GOT3 (cell line): ENCODE measurements at places on chromosomes 4 and X.

DNA sequence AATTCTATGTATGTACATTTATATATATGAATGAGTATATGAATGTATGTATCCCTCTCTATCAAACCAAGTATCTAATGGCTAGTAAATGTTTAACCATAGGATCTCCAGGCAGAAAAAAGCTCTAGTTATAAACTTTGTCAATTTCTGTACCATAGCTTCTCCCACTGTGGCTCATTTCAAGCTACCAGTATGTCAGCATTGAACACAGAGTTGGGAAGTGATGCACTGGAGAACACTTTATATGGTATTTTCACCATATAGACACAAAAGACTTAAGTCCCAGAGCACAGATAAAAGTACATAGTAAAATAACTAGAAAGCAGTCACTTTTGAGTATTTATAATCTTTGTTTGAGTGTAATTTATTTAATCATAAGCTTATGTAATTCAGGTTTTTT lies 53.9 kb upstream of the ATP8A1 start:
- no peak for DNase-seq

DNA sequence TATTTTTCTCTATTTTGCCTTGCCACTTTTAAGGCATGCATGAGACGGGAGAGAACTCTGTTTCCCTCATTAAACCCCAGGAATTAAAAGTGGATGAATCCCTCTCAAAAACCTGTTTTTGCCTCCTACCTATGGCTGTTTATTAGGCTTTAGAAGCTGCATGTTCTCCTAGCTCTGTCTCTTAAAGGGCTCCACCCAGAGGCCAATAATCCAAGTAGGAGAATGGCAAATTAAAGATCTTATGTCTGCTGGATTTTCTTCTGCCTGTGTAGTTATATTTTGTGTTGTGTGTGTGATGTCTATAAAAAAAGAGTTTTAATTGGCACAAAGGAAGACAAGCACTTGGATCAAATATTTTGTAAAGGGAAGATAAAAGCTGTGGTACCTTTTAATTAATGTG lies 32.4 kb downstream of the MAGEC1 start:
- DNase-seq: no peak

DNA sequence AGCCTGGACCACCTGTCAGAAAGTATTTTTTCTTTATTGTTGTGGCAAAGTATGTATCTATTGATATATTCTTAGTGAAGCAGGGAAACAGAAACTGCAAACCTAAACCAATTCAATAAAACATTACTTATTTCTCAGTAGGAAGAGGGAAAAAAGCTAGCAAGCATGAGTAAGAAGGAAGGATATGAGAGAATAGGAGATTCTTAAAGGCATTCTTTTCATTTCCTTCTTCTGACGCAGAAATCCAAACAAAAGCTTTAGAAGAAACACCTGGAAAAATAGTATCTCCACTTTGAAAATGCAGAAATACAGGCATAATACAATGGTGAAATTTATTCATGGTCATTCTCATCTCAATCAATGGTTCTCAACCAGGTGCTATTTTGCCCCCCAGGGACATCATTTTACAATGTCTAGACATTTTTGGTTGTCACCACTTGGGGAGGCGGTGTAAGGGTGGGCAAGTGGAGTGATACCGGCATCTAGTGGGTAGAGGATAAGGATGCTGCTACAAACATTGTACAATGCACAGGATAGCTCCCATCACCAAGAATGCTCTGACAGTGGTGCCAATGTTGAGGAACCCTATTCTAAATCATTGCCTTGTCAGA lies 21.7 kb upstream of the ATXN3L start:
- no peak for DNase-seq

- no peak for DNase-seq
Measured at GRCh38 chr4:18698119-18698883, 676.7 kb upstream of the LCORL start.

DNA sequence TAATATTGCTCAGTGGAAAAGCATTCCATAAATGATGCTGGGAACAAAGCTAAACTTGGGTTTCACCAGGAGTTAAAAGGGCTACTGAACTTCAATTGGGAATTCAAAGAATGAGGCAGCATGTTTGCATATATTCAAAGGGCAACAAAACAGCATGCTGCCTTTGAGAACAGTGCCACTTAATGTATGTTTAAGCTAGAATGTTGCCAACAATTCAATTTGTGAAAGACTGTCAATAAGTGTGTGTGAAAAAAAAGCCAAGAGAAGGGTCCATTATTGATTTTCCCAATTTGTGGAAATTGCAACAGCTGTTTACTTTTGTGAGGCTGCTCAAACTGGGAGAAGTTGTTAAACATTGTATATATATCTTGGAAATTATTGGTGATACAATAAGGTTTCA lies 701.9 kb upstream of the ACTRT1 start:
- no peak for DNase-seq

DNA sequence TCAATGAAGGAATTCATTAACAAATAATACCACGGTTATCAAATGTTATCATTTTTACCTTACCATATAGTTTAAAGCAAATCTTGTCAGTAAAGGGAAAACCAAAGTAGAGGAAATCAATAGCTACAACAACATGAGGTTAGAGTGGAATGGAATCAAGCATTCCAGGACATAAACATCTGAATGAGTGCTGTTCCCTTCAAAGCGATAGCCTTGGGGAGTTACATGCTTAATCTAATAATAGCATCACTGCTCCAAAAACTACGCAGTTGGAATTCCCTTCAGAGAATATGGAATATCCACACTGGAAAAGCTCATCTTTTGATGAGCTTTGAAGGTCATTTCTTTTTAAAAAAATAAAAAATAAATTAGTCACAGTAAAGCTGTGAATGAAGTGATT lies 31.2 kb downstream of the PDE5A start:
- no peak for DNase-seq

DNA sequence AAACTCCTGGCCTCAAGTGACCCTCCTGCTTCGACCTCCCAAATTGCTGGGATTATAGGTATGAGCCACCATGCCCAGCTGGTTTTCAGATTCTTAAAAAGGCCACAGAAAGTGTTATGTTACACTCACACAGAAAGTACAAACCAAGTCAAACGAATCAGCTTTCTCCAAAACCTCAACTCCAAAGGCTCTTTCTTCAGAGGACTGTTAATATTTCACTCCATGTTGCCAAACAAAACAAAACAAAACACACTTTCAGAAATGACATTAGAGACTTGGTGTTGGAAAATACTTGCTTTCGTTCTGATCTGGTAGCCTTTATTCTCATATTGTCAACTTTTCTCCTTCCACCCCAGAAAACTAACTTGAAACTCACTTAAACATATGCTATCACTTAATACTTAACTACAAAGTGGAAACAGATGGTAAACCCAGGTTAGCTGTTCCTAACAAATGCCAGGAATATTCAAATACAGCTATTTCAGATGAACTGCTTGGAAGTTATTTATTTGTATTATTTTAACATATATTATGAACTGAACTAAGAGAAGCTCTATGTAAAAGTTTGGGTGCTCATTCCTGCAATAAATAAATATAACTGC lies 34.7 kb downstream of the RLIM start:
- DNase-seq: no peak

DNA sequence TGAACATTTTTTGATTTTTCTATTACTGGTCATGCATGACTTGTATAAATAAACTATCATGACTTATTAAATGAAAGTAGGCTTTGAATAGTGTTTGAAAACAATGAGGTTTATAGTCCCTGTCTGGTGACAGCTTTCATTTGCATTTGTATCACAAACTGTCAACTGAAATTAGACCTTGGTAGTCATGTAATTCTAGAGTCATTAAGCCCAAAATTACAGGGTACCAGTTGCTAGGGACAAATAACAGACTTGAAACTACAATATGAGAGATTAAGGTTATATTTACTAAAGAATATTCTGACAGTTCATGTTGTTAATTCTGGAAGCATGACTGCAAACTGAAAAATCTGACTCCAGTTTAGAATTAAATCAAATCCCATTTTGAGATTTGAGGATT lies 9.2 kb upstream of the VAMP7 start:
- no peak for DNase-seq

GRCh38 chr4:121676345-121677075 lies 20.3 kb downstream of the ANXA5 start:
- DNase-seq: no peak

- no peak for DNase-seq
Measured at GRCh38 chr4:17033025-17033767, 134.8 kb upstream of the LDB2 start.

DNA sequence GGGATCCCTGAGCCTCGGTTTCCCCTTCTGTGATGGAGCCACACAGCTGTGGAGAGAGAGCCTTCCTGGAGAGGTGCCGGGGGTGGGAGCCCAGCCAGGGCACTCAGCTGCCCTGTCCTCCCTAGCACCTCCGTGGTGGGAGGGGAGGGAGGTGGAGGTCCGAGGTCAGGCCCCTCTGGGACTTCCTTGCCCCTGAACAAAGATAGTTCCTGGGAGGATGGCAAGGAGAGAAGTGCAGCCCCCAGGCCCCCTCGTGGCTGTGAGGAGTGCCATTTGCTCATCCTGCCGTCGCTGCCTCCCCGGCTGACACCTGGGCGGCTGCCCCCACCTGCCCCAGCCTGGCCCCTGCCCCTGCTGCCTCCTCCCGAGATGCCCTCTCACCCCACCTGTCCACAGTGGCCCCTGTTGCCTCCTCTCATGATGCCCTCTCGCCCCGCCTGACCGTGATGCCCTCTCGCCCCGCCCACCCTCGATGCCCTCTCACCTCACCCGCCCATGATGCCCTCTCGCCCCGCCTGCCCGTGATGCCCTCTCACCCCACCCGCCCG lies 12.7 kb downstream of the DOK7 start:
- DNase-seq: no peak
